ENCODE measurements at places on chromosomes 2 and 18. TPM values are rescaled to one million over a fixed set of nuclear protein-coding genes. Genes with fewer than 3 reads are reported as not detected.

DNA sequence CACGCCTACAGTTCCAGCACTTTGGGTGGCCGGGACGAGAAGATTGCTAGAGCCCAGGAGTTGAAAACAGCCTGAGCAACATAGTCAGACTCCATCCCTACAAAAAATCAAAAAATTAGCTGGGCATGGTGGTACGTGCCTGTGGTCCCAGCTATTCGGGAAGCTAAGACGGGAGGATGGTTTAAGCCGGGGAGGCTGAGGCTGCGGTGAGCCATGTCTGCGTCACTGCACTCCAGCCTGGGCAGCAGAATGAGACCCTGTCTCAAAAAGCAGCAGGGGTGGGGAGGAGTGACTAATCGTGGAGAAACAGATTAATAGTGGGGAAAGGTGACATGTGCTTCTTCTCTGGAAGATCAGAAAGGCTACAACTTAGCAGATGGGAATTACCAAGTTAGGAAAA, 58.1 kb upstream of the GPC1 start:
- no peak for DNase-seq
- H3K27ac ChIP-seq, result no peak overlapping the region
- no peaks in the 10 kb centered on the region for H3K4me1 ChIP-seq
- no peaks in the 10 kb centered on the region for H3K36me3 ChIP-seq
- no peak overlapping the region for H3K4me3 ChIP-seq

- no peaks in the 10 kb centered on the region for H3K36me3 ChIP-seq
- H3K27me3 ChIP-seq, result no peaks in the 10 kb centered on the region
- no peak for DNase-seq
- H3K4me3 ChIP-seq, result no peak overlapping the region
These were observed 132.4 kb upstream of the TRIB2 start for GRCh38 chr2:12584338-12584737.

DNA sequence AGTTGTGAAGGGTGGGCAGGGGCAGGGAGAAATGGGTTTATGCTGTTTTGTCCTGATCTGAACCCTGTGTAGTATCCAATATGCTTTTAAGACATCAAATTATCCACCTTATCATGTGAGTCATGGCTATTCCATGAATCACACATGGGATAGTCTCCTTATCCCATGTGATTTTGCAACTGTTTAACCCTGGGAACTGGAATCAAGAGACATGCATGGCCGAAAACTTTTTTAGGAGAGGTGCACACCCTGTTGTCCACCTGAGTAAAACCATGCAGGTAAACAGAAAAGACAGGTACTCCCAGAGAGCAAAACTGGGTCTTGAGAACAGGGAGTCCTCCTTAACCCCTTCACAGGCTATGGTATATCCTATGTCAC, 490.6 kb upstream of the HS6ST1 start:
- no peaks in the 10 kb centered on the region for H3K27me3 ChIP-seq
- no peaks in the 10 kb centered on the region for H3K4me1 ChIP-seq
- DNase-seq, result no peak
- no peak overlapping the region for H3K4me3 ChIP-seq

The TMEM247 gene
- not detected for total RNA-seq

GRCh38 chr2:102513355-102513939, 40.4 kb downstream of the SLC9A4 start:
- H3K4me1 ChIP-seq, result no peaks in the 10 kb centered on the region
- no peaks in the 10 kb centered on the region for H3K27me3 ChIP-seq
- H3K36me3 ChIP-seq, result no peaks in the 10 kb centered on the region
- DNase-seq, result no peak

GRCh38 chr2:39524756-39525635, 87.9 kb upstream of the MAP4K3 start:
- DNase-seq, result no peak
- H3K27ac ChIP-seq, result no peak overlapping the region
- H3K4me1 ChIP-seq, result no peaks in the 10 kb centered on the region
- no peaks in the 10 kb centered on the region for H3K27me3 ChIP-seq
- H3K36me3 ChIP-seq, result no peaks in the 10 kb centered on the region

DNA sequence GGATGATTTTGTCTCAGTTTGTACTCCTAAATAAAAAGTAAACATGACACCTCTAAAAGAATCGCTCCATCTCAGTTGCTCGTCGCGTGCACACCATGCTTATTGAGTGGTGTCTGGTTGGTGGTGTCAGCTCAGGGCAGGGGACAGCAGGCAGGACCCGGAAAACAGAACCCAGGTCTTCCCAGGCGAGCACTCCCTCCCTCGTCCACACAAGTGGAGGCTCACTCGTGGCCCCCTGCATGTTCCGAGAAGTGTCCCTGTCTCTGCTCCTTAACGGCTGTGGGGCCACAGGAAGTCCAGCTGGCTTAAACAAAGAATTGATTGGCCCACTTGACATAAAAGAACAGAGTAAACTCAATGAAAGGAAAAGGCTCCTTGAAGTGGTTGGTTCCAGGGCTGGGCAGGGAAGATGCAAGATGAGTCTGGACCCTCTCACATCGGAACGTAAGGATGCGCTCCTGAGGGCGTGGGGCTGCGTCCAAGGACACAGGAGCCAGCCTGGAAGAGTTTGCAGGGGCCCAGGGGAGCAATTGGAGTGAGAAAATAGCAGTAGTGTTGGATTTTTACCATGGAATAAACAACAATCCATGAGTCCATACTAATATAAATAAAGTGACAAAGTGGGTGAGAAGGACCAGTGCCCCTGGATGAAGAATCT, 13.1 kb upstream of the CNDP1 start:
- H3K27me3 ChIP-seq, result no peaks in the 10 kb centered on the region
- DNase-seq, result no peak
- peaks cover 64% of the 10 kb centered on the region for H3K36me3 ChIP-seq
- no peak overlapping the region for H3K4me3 ChIP-seq

The TMEM17 gene
- 2.7 TPM for total RNA-seq

The DCDC2C gene
- total RNA-seq, result not detected

The SMARCAL1 gene
- 19.6 TPM for total RNA-seq

GRCh38 chr18:59453468-59453961, 94.5 kb upstream of the LMAN1 start:
- H3K36me3 ChIP-seq, result no peaks in the 10 kb centered on the region
- H3K27me3 ChIP-seq, result peaks cover 15% of the 10 kb centered on the region
- no peak for DNase-seq
- no peak overlapping the region for H3K27ac ChIP-seq
- no peak overlapping the region for H3K4me3 ChIP-seq
- no peaks in the 10 kb centered on the region for H3K4me1 ChIP-seq

DNA sequence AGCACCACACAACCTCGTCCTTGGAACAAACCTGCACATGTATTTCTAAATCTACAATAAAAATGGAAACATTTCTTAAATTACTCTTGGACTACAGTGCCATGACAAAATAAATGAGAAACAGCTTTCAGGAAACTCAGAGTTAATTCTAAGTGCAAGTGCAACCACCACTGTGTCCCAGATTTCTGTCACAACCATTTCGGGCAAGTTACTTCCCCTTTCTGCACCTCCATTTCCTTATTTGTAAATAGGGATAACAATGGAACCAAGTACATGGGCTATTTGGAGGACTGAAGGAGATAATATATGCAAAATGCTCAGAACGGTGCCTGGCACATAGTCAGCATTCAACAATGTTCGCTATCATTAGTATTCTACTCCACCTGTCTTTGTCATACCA, 93.2 kb downstream of the CACNB4 start:
- H3K27me3 ChIP-seq, result no peaks in the 10 kb centered on the region
- no peaks in the 10 kb centered on the region for H3K36me3 ChIP-seq
- no peak for DNase-seq
- no peak overlapping the region for H3K4me3 ChIP-seq
- peaks cover 14% of the 10 kb centered on the region for H3K4me1 ChIP-seq

Data from left lung (tissue), 14 donors.